ENCODE measurements at places on chromosomes 12 and 14.
A peak's percentile ranks its signal among the peaks of the same experiment; 100 is the strongest.

GRCh38 chr12:5524116-5524768 is 92.3 kb downstream of the NTF3 start:
- no peak for DNase-seq

DNA sequence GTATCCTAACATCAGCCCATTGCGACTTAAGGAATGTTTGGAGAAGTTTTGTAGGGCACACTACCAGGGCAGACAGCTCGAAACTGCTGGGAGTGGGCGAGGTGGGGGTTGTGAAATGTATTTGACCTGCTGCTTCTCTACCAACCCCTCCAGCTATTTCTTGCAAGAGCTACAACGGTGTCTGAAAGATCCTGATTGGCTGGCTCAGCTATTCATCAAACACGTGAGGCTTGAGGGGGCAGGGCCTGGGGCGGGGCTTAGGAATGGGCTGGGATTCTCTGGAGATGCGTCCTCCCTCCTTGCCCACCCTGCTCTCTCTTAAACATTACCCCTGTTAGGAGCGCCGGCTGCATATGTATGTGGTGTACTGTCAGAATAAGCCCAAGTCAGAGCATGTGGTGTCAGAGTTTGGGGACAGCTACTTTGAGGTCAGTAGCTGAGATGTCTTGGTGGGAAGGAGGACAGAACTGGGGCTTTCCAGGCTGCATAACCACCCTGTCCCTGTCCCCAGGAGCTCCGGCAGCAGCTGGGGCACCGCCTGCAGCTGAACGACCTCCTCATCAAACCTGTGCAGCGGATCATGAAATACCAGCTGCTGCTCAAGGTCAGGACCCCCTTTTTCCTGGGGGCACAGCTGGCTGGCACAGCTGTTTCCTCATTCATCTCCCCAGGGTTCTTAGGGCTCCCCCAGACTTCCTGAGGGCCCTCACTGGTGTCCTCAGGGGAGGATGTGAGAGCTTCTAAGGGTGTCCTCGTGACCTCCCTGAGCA is 3.1 kb downstream of the ARHGEF25 start:
- DNase-seq, result peak; percentile 83

DNA sequence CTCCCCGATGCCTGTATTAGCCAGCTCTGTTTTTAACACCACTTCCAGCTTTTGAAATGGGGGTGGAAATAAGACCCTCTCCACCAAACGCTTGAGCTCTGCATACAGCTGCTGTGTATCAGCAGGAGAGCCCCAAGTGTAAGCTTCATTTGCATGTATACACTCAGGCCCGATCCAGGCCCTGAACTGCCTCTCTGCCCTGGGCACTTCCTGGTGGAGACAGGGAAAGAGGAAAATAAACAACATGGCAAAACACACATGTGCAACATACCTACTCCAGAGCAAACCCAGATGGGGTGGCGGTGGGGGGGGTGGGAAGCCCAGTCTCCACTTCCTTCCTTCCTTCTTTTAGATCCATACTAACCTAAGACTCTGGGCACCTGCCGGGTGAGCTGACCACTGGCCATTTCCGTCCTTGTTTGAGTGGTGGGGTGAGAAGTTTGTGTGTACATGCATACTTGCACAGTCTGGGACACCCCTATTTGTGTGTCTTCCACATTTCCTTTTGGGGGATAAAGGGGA is 55.3 kb downstream of the RBM19 start:
- no peak for DNase-seq

DNA sequence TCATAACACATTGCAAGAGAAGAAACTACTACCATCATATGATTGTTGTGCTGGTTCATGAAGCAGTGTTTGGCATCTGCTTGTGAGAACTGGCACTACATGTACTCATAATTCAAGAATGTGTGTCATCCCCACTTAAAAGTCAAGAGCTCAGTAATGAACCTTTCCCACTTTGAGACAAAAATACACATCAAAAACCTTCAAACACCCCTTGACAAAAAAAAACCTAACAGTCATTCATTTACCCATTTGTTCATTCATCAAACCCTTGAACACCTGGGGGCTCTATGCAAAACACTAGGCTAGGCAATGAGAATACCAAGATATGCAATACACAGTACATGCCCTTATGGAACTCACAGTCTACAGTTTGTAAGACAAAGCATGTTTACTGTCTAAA is 40.0 kb downstream of the KIF21A start:
- no peak for DNase-seq

- DNase-seq, result no peak
Measured at GRCh38 chr12:126144603-126145002, 1079.4 kb downstream of the AACS start.

- DNase-seq, result no peak
Measured at GRCh38 chr14:67317822-67318221, 41.8 kb downstream of the ATP6V1D start.

- no peak for DNase-seq
Measured at GRCh38 chr12:3515506-3515905, 24.5 kb downstream of the PRMT8 start.

DNA sequence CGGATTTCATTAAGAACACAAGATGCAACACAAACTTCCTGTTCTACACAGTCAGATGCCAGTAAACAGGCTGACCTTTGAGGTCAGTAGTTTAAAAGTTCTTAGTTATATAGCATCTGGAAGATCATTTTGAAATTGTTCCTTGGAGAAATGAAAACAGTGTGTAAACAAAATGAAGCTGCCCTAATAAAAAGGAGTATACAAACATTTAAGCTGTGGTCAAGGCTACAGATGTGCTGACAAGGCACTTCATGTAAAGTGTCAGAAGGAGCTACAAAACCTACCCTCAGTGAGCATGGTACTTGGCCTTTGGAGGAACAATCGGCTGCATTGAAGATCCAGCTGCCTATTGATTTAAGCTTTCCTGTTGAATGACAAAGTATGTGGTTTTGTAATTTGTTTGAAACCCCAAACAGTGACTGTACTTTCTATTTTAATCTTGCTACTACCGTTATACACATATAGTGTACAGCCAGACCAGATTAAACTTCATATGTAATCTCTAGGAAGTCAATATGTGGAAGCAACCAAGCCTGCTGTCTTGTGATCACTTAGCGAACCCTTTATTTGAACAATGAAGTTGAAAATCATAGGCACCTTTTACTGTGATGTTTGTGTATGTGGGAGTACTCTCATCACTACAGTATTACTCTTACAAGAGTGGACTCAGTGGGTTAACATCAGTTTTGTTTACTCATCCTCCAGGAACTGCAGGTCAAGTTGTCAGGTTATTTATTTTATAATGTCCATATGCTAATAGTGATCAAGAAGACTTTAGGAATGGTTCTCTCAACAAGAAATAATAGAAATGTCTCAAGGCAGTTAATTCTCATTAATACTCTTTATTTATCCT is 13.5 kb downstream of the PTGER2 start:
- no peak for DNase-seq

GRCh38 chr14:51650716-51651387 is 858 bp upstream of the FRMD6 start:
- no peak for DNase-seq

- DNase-seq, result no peak
Measured at GRCh38 chr12:56928262-56928661, 5.9 kb downstream of the SDR9C7 start.

GRCh38 chr12:6536894-6537579 is 2.7 kb downstream of the GAPDH start:
- no peak for DNase-seq

DNA sequence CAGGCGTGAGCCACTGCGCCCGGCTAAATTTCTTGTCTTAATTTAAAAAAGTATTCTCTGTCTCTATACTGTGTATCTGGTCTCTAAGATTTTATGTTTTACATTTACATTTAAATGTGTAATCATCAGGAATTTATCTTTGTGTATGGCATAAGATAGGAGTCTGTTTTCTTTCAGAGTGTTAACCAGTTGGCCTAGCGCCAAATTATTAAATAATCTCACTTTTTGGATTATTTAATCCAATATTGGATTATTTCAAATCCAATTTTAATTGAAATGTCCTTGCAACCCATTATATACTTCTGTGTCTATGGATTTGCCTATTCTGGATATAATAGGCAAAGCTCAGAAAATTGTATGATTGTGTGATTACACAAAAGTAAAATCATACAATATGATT is 45.0 kb downstream of the BAZ2A start:
- DNase-seq, result no peak

DNA sequence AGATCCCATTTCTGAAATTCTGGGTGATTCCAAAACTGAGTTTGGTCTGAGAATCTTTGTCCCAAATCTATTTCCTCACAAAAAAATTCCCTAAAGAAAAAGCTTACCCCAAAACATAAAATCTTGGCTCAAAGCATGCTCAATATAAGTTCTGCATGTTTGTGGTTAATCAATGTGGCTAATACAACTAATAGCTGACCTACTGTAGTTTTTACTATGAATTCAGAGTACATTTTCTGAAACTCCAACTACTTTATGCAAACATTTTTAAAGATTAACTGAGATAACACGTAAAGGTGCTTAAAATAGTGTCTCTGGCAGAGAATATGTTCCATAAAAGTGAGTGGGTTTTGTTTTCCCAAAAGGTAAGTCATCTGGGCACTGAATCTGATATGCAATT is 133.1 kb downstream of the MED13L start:
- DNase-seq, result no peak

GRCh38 chr12:92029136-92029535 is 116.5 kb downstream of the BTG1 start:
- no peak for DNase-seq

DNA sequence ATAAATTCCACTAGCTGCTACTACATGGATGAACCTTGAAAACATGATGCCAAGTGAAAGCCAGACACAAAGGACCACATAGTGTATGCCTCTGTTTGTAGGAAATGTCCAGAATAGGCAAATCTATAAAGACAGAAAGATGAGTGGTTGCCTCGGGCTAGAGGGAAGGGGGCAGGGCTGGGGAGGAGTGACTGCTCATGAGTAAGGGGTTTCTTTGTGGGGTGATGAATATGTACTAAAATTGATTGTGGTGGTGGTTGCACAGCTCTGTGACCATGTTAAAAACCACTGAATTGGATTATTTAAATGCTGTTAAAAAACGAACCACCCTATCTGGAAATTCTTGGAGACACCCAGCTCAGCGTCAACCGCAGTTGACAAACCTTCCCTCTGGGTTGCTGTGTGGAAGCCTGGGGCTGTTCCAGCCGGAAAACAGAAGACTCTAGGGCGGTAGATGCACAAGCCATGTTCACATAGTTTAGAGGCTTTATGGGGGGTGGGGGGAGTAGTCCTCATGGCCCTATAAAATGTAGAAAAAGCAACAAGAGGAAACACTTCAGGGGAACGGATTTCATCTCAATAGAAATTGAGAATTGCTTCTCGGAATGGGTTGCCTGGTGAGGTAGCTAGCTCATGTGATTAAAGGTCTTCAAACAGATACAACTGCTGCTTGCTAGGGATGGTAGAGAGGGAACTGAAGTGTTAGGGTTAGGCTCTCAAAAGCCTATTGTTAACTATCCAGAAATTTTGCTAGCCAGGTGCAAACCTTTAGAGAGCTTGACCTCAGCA is 29.4 kb downstream of the RIN3 start:
- no peak for DNase-seq

- DNase-seq, result no peak
Measured at GRCh38 chr12:50546441-50547318, 41.9 kb downstream of the DIP2B start.

DNA sequence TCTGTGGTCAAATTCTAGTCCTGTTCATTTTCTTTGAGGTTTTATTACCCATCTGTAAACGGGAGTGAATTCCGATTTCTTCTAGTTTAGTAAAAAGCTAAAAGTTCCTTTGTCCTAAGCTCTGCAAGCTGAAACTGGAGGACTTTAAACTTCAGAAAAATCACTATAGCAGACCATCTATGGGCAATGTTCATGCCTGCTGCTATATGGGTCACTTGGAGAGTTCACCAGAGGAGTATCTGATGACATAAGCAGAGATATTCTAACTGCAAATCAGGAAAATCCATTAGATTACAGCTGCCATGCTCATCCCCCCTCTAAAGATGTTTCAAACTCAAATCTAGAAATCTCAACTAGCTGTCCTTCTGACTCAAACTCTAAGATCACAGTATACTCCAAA is 193.0 kb upstream of the RTL1 start:
- DNase-seq, result no peak

DNA sequence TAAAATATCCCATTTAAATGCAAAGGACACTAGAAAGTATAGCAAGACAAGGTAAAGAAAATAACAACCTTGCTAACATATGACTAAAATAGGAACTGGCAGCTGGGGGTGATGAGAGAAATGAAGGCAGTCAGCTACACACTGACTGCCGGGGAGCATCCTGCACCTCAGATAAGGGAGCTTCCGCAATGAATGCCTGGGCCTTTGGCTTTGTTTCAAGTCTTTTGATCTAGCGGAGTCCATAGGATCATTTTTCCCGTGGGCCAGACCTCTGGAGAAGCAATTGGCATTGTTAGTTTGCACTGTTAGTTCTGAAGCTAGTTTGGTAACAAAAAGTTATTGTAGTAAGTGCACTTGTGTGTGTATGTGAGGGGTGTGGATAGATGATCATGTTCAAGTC is 639.9 kb downstream of the DIO2 start:
- DNase-seq, result no peak

DNA sequence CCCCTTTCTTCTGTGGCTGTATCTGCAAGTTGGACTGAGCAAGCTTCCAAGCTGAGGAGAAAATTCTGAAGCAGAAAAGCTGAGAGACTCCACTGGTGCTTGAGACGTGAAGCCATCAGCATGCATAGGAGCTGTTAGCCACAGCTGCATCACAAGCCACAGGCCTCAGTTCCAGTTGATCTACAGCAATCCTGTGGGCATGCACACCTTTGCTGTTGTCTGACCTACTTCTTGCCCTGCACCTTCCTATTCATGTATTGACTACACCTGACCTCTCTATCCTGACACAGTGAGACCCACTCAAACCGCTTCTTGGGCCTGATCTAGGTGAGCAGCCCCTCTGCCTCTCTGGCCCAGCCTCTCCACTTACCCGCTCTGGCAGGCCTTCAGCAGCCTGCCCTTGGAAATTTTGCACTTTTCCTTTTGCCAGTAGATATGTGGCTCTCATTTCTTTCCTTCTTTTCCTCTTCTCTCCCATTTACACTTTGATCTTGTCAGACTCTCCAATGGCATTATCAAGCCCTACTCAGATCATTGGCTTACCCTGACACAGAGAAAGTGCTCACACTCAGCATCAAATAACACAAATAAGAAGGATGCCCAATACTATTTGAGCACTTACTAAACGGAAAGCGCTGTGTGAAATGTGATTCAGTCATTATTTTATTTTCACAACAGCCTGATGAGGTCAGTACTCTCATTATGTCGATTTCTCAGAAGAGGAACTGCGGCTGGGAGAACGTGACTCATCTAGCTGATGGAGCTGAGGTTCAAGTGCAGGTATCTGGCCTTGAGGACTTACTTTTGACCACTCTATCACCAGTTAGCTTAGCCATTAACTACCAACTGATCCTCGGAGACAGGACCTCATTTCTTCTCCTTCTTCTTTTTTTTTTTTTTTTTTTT is 21.9 kb upstream of the PTGR2 start:
- DNase-seq, result no peak

- no peak for DNase-seq
Measured at GRCh38 chr14:25122211-25122610, 72.3 kb upstream of the STXBP6 start.

GRCh38 chr14:104929268-104930230 is 4.9 kb downstream of the PLD4 start:
- DNase-seq, result no peak

- no peak for DNase-seq
Measured at GRCh38 chr12:97877404-97877803, 414.8 kb downstream of the RMST start.

- no peak for DNase-seq
Measured at GRCh38 chr14:20383636-20384035, 29.7 kb downstream of the TEP1 start.

GRCh38 chr14:64729386-64730060 is 25.3 kb downstream of the PLEKHG3 start:
- DNase-seq, result no peak

All from iPS-NIHi11 (cell line).